ENCODE measurements at places on chromosomes 6 and 20.

- no peak for DNase-seq
Measured at GRCh38 chr6:138468320-138469015, 30.8 kb downstream of the NHSL1 start.

GRCh38 chr6:163826629-163827028 is 412.1 kb downstream of the QKI start:
- DNase-seq, result no peak

DNA sequence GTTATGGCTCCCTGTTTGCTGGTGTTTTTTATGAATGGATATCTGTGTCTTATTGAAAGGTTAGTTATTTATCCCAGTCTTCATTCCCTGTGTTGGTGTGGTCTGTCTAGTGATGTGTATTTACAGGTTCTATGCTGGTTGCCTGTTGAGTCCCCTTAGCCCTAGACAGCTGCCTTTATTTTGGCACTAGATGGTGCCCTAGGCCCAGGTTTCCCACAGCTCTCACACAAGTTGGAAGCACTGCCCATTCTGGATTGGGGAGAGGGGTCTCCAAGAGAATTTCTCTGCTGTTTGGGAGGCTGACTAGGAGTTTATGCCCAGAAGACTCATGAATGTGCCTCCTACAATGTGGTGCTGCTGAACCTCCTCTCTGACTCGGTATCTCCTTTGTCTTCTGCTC is 12.4 kb downstream of the GRM1 start:
- DNase-seq, result no peak

- DNase-seq, result no peak
Measured at GRCh38 chr6:156776470-156776839, 723 bp upstream of the ARID1B start.

GRCh38 chr20:54251096-54251495 is 43.2 kb downstream of the PFDN4 start:
- no peak for DNase-seq

- no peak for DNase-seq
Measured at GRCh38 chr20:34410336-34410735, 47.3 kb downstream of the ITCH start.

GRCh38 chr6:170235391-170236125 is 55.3 kb downstream of the DLL1 start:
- no peak for DNase-seq

DNA sequence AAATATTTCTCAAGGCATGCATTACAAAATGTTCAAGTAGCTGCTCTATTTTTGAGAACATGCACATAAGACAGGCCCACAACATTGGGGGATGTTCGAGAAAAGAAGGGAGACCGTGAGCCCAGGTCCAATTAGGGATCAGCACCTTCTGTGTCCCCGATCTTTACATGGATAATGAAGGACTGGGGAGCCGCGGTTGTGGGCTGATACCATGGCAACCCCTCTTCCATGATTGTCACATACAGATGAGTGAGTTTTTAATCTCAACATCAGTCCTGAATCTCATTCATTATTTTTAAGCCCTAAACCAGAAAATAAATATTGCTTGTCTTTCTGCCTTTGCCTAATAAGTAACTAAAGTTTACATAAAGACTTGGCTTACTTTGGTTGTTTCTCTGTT is 935.7 kb downstream of the KIF16B start:
- no peak for DNase-seq

GRCh38 chr6:136401749-136402148 is 112.1 kb upstream of the BCLAF1 start:
- no peak for DNase-seq

GRCh38 chr6:44076356-44077213 is 50.7 kb downstream of the MRPL14 start:
- DNase-seq, result no peak

DNA sequence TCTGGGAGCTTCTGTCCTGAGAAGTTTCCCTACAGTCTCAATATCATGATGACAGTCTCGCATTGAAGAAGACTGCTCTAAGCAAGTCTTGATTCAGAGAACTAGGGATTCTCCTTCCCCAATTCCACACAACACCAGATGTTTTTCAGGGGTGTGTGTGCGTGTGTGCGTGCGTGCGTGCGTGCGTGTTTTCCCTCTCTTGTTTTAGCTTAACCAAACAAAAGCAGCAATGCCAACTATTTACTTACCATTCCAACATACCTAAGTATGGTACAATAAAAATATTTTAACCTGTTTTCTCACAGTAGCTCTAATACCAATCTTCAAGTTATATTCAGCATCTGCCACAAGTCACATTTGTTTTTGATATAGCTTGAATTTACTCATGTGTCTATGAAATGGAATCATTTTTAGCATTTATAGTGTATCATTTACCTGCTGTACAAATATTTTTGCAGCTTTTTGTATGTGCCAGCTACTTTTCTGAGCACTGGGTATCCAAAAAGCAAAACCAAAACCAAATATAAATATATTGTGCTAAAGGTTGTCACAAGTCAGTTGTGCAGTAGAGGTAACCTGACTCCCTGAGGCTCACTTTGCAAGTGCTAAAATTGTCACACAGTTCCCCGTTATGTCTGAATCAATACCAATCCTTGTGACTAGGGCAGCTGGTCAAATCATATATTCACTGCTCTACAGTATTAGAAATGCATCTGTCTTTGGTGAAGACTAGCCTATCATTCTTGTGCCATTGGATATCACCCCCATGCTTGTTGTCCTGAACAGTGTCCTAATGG is 21.7 kb upstream of the MYLIP start:
- DNase-seq, result no peak

DNA sequence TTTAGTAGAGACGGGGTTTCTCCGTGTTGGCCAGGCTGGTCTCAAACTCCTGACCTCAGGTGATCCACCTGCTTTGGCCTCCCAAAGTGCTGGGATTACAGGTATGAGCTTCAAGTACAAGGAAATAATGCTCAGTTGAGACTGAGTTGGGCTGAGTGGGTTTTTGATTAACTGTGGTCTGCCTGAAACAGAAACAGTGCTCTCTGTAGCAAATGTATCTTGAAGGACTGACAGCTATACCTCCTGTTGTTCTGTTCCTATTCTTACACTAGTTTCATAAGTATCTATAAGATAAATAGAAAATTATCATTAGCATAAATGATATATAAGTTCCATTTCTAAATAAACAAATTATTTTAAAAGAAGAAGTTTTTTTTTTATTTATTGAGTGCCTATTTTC is 142.8 kb upstream of the PTPRK start:
- no peak for DNase-seq

DNA sequence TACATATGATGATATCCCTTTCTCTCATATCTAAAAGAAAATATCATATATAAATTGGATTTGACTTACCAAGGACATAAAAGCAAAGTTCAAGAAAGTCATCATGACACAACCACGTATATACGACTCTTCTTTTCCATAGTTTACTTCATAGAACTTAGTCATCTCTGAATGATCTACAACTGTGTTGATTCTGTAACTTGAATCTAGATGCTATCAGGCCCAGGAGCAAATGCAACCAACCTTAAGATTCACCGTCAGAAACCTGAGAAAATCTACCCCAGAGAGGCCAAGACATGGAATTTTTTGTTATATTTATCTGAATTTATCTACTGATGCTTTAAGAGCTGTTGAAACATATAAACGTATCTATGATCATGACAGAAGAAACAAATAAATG is 165.6 kb downstream of the PDE10A start:
- no peak for DNase-seq

DNA sequence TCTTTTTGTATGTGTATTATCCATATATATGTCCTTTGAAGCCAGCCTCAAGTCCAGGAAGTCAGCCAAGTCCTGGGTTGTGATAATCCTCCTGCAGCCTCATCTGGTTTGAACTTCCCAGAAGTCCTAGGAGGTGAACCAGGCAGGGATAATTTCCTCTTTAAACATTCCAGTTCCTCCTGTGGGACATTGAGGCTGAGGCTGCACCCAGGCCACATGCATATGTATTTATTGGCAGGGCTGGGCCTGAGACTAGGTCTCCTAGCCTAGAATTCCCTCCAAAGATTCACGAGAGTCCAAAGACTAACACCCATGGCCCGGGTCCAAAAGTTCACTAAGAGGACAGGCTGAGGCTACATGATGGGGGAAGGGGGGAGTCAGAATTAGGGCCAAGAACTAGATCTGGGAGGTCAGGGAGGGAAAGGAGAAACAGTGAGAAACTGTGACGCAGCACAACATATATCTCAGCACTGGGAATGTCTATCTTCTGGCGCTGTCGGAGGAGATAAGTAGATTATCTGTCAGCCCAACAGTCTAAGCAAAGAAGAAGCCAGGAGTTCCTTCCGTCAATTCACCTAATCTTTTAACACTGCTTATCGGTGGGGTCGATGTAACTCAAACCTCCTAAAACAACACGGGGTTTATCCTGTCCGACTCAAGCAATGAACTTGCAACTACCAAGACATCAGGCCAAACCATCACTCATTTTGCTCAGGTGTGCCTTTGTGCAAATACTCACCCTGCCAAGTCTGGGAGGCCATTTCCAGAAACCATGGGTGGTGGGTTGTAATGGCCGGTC is 43.3 kb downstream of the SNX5 start:
- DNase-seq, result no peak

GRCh38 chr6:99614430-99615186 is 8.0 kb downstream of the PRDM13 start:
- no peak for DNase-seq

GRCh38 chr6:128981716-128982115 is 98.8 kb downstream of the LAMA2 start:
- DNase-seq, result no peak

GRCh38 chr20:50852085-50852484 is 57.2 kb downstream of the BCAS4 start:
- DNase-seq, result no peak

GRCh38 chr6:45432977-45433376 is 55.2 kb upstream of the SUPT3H start:
- no peak for DNase-seq

DNA sequence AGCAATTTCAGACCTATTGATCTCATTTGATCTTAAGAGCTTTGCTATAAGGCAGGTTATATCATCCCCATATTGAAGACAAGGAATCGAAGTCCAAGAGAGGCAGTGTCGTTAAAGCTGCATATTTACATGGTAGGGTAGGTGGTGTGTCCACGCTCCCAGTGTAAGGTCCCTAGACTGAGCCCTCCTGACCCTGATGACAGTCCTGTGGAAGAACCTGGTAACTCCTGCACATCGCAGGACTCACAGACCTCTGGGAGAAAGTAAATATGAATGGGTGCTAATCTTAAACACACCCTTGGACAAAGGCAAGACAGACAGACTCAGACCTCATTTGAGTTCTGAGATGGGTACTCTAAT is 602 bp upstream of the HLA-DPB1 start:
- DNase-seq, result no peak

DNA sequence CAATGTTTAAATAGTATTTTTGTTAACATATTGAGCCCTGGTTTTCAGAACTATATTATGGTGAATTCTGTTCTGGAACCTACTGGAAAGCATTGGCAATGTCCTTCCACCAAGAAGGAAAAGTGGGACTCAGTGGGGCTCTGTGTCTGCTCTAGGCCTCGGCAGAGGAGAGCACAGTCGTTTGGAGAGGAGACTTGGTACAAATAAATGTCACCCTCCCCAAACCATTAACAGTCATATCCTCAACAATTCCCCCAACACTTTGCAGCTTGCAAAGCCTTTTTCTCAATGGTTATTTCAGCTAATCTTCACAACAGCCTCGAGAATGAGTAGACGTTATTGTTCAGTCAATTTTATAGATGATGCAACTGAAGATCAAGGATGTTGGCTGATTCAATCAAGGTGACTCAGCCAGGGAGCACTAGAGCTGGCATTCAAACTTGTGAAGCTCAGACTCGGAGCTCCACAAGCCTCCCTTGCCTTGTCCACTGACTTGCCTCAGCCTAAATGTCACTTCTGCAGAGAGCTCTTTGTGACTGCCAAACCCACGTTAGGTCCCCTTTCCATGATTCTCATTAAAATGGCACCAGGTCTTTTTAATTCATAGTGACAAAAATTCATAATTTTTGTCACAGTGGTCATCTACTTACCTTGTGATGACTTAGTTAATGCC is 60.6 kb downstream of the TOX2 start:
- DNase-seq, result no peak

DNA sequence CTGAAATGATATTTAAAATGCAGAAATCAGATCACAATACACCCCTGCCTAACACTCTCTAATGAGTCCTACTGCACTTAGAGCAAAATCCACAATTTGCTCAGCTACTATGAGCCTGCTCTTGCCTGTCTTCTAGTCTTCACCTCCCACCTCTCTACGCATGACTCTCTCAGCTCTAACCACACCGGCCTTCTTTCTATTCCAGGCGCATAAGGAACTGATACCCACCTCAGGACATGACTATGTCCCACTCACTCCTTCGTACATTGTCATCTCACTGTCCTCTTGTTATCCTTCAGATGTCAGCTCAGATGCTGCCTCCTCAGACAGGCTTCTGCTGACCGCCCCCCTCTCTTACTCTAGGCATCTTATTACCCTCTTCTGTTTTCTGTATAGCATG is 201.0 kb upstream of the FLRT3 start:
- DNase-seq, result no peak

- DNase-seq, result no peak
Measured at GRCh38 chr6:45502456-45502855, 124.7 kb upstream of the SUPT3H start.

GRCh38 chr20:11978496-11978895 is 60.8 kb downstream of the BTBD3 start:
- DNase-seq, result no peak

DNA sequence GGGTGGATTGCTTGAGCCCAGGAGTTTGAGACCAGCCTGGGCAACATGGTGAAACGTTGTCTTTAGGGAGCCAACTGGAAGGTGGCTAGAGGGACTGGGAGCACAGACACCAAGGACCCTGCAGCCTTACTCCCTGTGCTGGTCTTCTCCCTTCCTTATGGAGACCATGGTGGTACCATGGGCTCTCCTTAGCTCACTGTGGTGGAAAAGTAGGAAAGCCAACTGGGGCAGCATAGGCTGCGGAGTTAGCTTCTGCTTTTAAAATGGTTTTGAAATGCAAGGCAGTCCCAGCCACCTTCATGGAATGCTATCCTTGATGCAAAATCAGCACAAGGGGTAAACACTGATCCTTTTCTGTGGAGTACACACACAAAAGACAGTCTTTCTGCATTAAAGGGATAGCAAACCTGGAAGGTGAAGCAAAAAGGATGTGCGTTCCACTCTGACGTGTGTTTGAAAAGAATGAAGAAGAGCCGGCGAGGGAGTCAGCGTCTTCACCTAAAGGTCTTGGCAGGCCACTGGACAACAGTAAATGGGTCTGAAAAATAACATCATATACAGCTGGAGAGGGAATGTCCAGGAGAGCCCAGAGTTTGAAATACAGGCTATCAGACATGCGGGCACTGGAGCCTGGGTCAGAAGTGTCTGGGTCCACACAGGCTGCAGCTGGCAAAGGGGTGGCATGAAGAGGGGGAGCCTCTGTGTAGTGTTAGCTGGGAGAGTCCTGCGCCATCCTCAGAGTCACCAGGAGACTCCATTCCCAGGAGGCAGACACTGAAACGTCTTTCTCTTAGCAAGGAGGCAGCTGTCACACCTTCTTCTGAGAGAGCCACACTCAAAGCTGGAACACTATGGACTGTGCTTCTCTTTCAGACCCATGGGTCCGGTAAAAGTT is 58.5 kb downstream of the GPR6 start:
- no peak for DNase-seq

- DNase-seq, result no peak
Measured at GRCh38 chr6:6737671-6738070, 149.2 kb downstream of the LY86 start.

GRCh38 chr20:43824309-43825050 is 90.2 kb upstream of the TOX2 start:
- no peak for DNase-seq
